ENCODE measurements at places on chromosomes 4 and X.

DNA sequence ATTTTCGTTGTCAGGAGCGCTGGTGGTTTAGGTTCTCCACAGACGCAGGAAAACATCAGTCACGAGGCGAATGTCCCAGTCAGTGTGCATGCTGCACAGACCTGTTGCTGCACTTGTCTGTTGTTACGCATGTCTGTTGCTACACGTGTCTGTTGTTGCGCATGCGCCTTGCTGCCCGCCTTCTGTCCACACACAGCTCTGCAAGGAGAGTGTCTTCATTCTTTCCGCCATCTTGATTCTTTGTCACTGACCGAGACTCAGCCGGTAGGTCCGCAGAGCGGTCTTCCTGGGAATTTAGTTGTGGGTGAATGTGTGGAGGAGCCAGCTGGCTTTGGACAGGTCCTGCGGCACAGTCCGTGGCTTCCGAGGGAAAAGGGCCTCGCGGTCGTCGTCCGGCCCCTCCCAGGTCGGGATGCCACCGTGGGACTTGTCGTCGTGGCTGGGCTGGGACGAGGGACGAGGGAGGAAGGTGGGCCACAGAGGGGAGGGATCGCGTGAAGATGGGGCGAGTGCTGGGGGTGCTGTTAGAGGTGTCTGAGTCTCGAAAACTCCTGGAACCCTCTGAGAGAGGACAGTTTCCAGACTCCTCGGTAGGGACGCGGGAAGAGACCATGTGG is at the start of gene PAGE2B:
TSS of gene PAGE2B (plus strand) at position 180 of the 617 bp plus-strand sequence. CDS start 1,012 bp downstream, outside the sequence.
- no peak for DNase-seq

DNA sequence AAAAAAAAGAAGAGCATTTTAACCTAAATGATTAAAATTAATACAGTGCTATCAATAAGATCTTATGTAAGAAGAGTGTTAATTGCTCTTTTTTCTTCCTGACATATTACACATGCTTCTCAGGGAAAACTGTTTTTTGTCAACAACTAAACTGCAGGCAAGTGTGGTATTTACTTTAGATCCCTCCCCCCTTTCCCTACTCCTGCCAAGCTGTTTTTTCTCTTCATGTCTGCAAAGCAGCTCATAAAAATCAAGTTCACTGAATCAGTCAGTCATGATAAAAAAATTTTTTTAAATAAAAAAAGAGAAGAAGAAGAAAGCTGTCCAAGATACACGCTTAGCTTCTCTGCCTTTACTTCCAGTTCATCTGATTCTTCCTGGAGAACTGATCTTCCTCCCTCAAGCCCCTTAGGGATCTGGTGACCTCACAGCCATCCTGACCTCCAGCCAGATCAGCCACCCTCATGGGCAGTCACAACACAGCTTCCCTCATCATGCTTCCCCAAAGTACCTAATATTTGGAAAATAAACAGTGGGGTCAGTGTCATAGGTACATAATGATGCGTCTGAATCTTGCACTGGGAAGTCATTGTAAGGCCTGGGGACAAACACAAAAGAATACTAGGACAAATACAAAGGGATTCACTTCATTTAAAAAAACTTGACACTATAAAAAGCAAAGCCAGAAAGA is 87.0 kb downstream of the ZNF827 start:
- no peak for DNase-seq

- DNase-seq: no peak
These were observed 45.8 kb downstream of the SLC39A8 start for GRCh38 chr4:102299354-102300107.

- no peak for DNase-seq
These were observed 65.2 kb downstream of the GLRA2 start for GRCh38 chrX:14594521-14594920.

DNA sequence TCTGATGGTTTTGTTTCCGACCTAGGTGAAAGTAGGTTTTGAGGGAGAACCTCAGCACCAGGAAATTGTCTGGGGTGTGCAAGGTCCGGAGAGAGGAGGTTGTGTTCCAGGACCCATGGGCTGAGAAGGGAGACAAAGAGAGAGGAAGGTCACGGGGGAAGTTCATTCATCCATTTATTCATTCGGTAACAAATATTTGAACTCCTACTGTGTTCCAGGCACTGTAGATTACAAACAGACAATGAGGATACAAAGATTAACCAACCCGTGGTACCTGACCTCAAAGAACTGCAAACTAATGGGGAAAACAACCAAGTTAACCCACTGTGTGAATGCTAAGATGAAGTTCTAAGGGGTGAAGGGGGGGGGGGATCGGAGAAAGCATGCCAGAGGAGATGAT is 1.8 kb upstream of the GPC3 start:
- no peak for DNase-seq

DNA sequence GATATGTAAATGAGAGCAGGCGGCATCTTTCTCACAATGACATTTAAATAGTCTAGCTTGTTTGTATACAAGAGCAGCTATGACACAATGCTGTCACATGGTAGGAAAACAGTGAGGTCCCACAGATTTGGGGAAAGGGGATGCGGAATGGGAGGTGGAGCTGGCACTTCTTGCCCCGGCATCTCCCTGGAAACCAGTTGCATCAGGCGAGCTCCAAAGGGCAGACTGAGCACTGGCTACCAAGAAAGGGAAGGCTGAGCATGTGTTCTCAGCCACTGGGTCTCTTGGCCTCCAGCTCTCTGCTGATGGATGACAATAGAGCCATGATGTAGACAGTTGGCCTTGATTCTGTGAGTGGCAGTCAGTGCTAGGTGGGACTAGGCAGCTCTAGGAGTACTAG is 109.0 kb downstream of the UCHL1 start:
- DNase-seq: no peak

DNA sequence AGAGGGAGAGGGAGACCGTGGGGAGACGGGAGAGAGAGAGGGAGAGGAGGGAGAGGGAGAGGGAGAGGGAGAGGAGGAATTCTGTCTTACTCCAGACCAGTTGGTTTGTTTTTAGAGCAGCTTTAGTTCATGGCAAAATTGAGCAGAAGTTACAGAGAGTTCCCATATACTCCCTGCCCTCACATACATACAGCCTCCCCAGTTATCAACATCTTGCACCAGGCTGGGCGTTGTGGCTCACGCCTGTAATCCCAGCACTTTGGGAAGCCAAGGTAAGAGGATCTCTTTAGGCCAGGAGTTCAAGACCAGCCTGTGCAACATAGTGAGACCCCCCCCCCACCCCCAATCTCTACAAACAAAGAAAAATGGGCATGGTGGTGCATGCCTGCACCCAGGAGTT is 79.8 kb upstream of the OGT start:
- DNase-seq: no peak

DNA sequence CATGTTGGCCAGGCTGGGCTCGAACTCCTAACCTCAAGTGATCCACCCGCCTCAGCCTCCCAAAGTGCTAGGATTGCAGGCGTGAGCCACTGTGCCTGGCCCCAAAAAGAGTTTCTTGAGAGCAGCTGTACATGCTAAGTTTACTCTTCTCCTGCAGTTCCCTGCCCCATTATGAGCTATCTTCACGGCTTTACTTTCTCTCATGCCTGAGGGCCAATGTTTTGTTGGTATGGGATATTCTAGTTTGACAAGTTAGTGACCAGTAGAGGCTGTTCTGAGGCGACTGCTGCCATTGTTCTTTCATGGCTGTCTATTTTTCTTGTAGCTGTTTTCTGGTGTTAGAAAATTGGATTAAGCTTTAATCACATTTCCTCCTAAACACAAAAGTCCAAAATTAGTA is 78.0 kb upstream of the STX18 start:
- DNase-seq: no peak

DNA sequence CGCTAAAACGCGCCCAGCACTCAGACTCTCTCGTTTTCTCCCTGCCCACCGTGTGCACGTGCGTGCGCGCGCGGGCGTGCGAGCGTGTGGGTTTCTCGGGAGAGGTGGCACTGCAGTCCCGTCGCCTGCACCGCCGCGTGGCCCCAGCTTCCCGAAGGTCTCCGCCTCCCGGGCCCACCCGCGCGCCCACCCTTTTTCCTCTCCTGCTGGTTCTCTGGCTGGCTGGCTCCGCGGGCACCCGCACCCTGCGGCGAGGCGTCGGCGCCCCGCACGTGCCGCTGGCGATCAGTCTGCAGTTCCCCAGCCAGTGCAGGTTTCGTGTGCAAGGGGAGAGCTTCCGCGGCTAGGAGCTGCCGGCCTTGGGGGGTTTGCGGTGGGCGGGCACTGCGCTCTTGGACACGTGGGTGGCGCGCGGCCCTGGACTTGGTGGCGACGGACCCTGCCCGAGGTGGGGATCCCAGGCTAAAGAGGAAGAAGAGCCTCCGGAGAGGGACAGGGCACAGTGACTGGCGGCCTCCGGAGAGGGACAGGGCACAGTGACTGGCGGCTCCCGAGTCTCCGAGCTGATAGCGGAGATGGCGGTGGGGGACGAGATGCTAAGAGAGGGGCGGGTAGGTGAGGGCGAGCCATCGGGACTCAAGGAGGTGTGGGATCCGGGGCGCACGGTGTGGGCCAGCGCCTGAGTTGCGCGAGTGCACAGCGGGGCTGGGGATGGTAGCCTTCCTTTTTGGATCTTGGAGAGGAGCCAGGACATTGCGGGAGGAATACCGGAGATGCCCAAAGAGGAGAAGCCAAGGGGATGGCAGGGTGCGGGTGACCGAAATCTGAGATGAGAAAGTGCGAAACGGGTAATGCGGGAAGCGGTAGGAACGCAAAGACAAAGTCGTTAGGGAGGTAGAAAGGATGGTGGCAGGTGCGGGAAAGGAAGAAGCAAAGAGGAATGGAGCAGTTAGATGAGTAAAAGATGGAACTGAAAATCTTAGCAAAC is at the start of gene FAM184B:
TSS of gene FAM184B (minus strand) at position 322 of the 988 bp plus-strand sequence. CDS start 322 bp downstream, outside the sequence.
- DNase-seq: no peak

DNA sequence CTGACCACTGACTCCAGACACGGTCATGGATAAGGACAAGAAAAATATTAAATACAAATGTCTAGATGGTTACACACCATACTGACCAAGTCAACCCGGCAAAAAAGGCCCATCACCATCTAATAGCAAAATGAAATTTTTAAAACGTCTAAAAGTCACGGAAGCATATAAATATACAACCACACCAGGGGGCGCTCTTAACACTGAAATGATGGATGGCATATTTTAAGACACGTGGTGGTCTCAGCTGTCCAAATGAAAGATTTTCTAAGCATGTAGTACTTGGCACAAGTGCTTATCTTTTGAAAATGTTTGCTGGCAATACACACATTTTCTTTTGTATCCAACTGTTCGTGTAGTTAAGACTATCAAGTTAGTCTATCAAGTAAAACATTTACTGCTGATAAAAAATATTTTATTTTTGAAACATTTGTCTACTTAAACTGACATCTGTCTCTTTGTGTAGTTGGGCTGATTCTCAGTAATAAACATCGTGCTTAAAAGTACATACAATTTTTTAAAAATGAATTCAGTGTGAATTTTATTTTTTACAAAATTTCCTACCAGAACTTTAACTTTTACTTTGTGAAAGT is 64.6 kb downstream of the COX7B2 start:
- DNase-seq: no peak

DNA sequence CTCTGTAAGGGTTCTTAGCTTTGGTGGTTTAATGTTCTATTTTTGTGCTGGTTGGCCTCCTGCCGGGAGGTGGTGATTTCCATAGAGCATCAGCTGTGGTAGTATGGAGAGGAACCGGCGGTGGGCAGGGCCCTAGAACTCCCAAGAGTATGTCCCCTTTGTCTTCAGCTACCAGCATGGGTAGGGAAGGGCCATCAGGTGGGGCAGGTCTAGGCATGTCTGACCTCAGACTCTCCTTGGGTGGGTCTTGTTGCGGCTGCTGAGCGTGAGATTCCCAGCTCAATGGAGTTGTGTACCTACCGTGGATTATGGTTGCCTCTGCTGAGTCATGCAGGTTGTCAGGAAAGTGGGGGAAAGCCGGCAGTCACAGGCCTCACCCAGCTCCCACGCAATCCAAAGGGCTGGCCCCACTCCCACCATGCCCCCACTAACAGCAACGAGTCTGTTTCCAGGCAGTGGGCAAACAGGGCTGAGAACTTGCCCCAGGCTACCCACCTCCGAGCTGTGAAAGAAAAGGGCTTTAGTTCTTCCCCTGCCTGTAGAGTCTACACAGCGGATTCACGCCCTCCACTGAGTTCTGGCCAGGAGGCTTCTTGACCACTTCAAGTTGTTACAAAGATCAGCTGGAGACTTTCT is 235.9 kb downstream of the RPA4 start:
- DNase-seq: no peak

DNA sequence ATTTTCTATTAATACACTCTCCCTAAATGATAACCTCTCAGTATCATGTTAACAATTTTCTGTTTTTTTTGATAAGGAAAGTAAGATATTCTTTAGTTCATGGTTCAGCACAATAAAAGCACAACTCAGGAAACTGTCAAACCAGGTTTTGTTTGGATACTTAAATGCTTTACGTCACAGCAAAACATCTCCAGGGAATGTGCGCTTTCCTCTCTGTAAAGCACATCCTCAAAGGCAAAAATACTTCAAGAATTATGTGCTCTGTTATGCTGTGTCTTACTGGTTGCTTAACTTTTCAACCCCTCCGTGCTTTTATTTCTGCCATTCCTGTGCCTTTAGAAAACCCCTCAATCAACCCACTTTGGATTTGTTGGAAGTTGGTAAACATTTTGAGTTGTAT is 27.8 kb downstream of the SNX25 start:
- DNase-seq: no peak

DNA sequence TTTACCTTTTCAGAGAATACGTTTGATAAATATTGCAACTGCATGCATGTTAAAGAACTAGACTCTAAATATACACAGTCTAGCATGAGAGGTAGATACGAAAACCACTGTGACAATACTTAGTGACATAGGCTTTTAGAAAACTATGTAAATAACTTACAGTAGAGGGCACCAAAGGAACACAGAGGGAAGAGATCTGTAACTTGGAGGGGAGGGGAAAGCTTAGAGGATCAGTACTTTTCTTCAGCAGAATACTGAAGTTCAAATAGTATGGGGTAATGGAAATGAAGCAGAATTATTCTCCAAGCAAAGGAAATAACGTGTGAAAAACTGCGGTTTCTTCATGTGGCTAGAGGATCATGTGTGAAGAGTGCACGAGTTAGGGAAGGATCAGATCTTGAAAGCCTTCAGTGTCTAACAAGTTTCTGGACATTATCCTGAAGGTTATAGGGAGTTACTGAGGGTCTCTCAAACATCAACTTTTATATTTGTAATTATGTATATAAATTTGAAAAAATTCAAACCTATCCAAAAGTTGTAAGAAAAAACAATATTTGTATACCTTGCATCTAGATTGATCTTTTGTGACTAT is 264.3 kb downstream of the NPFFR2 start:
- no peak for DNase-seq

DNA sequence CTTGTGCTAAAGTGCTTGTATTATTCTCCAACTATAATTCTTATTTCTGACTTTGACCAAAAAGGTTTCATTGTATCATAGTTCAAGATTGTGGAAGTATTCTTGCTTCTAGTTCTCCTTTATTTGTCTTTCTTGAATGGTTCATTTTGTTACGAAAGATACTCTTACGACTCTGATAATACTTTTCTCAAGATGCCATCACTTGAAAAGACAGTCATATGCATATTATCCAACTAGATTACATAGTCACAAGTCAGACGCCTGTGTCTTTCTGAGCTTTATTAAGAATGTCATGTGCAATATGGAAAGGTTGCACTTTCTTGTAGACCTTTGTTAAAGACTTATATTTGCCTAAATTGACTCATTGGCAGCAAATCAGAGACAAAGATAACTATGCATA is 71.4 kb upstream of the HPGD start:
- DNase-seq: no peak
